Pons (tissue), 1 donor: ENCODE measurements at places on chromosomes 5 and 9.
A peak's percentile ranks its signal among the peaks of the same experiment; 100 is the strongest.

DNA sequence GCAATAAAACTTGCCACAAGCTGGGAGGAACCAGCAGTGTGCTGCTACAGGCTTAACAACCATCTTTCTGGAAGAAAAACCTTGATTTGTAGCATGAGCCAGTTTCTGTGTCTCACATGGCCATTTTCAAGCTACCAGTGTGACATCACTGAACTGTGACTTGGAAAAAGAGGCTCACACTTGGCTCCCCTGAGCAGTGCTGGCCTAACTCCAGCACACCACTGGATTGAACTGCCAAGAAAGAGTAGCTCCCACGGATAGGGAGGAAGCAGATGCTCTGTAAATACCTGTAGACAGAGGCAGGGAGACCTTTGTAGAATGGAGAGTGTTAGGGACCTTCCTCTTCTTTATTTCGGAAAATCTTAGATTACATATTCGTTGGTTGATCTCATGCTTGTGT is 197.9 kb downstream of the SH3GL2 start:
- peak; percentile 57 for DNase-seq

DNA sequence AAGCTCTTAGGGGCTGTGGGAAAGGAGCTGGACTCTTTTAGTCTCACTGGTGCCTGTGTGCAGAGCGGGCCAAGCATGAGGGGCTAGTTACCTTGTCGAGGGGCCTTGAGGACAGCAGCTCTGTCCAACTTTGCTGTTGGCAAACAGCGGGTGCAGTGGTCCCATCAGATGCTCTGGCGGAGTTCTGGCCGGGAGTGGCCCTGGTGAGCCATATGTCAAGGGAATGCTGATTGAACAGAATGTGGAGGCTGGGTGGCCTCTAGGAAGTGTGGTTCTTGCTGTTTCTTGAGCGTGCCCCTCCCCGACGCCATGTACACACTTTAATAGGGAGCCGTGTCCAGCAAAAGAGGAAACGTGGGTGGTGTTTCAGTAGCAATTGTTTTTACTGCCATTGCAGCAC is 3.6 kb upstream of the ADAMTS2 start:
- DNase-seq, result no peak

GRCh38 chr9:105284463-105284862 is 40.0 kb downstream of the SLC44A1 start:
- no peak for DNase-seq

DNA sequence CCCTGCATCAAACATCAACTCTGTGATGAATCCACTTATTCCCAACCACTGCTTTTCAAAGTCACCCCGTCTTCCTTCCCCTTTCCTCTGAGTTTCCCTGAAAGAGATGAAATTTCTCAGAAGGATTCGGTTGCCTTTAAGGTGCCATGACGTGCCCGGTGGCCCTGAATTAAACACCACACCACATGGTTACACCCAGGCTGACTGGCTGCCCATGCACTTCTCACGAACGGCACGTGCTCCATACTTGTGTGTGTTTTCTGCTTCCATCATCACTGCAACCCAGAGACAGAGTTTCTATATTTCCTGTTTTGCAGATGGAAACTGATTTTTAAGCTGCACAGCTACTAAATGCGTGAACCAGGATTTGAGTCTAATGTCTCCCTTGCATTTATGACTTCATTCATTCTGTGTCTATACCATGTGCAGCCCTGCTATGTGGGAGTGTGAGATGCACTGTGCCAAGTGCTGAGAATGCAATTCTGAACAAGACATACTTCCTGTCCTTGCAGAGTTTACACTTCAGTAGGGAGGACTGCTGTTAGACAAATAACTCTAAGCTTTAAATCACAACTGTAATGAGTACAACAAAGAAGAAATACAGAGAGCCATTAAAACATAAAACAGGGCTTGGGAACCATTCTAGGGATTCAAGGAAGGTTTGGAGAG is 162.9 kb downstream of the NXNL2 start:
- no peak for DNase-seq

DNA sequence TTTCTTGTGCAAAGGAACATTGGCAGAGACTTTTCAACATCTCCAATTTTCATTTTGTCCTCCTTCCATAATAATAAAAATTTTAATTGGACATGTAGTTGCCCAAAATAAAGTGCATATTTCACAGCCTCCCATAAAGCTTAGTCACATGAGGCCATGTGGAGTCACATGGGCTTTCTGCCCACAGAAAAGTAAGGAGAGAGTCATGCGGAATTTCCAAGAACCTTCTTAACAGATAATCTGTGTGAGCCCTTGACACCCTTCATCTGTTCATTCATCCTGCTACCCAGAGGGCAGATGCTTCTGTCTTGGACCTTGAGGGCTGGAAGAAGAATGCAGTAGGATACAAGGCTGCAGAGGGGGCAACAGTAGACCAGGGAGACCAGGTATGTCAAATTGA is 60.7 kb downstream of the APTX start:
- no peak for DNase-seq

GRCh38 chr5:109788596-109788995 is 98.9 kb downstream of the MAN2A1 start:
- DNase-seq, result no peak

DNA sequence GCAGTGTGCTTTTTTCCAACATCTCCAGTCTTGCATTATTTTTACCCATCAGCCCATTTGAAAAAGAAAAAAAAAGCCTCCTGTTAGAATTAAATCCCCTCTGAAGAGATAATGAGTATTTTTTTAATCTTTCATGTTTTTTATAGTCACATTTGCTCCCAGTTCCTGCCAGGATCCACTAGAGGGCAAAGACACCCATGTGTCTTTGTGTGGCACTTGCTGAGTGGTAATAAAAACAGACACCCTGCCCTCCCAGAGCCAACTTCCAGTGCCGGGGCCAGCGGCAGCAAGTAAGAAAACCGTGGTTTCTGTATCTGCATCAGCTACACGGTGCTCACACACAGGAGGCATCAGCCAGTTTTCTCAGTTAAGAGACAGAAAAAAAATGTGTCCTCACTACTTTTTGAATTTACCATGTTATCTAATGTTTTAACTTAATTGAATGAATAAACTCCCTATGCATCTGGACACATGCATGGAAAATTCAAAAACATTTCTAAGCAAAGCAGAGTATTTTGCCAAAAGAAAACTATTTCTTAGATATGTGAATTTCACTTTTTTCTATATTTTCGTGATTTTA is 70.2 kb upstream of the PLEKHG4B start:
- DNase-seq, result peak; percentile 3
